Tongue (tissue), 3 donors: ENCODE measurements at places on chromosomes 11 and 22. TPM values are rescaled to one million over a fixed set of nuclear protein-coding genes. Genes with fewer than 3 reads are reported as not detected.

DNA sequence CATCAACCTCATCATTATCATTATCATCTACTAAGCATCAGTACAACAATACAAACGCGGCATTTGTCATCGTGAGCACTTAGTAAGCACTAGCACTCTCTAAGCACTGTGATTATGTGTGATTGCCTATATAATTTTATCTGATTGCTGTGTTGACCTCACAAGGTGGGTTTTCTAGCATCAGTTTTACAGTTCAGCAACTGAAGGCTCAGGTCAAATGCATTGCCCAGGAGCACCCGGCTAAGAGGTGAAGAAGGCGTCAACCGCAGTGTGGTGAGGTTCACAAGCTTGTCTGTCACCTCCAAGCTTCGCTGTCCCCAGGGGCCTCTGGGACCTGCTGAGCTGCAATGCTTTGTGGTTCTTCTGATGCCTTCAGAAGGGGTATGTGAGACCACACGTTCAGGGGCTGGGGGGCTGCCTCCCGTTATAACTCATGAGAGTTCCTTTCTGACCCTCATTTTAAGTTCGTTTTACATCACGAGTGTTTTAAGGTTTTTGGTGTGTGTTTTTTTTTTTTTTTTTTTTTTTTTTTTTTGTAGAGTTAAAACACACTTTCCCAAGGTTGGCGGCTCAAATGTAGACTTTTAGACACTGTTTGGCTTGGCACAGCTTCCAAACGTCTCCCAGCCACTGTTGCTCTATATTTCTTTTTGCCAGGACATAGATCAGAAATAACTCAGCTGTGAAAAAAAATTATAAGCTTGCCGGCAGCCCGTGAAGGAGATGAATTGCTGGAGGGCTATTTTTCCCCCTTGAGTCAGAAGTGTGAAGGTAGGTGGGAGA, 33.8 kb upstream of the SCUBE1 start:
- peak; percentile 62 for DNase-seq

DNA sequence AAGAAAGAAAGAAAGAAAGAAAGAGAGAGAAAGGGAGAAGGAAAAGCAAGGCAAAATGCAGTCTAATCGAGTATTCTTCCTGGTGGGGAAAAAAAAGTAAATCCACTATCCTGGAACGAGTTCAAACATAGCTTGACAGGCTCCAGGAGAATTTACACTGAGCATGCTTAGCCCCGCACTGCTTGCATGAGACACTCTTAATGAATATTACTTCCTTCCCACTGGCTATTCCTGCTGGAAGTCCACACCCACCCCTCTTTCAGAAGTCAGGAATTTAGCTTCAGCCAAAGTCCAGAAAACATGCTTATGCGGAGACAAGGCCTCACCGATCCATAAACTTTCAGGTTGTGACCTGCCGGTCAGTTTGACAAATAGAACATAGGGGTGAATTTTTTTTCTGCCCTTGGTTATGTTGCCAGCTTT, 251.8 kb upstream of the BLID start:
- DNase-seq, result peak; percentile 92

DNA sequence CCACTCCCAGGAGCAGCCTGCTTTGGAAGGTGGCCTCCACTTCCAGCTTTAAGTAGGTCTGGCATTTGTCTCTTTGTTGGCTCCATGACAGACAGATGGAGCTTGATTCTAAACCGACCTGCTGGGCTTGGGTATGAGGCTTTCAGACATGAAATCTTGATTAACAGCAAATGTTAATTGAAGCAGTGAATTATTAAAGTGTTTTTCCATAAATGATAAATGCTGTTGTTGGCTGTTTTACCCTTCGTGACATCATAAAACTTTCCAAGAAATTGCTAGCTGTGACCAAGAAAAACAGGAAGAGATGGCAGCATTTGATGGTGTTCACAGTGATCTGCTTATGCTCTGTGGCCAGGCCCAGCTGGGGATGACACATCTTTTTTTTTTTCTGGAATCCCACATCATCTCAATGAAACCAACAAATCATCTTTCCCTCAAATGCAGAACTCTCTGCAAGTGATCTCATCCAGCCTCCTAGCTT, 66.1 kb downstream of the RBMXL2 start:
- DNase-seq, result peak; percentile 38

DNA sequence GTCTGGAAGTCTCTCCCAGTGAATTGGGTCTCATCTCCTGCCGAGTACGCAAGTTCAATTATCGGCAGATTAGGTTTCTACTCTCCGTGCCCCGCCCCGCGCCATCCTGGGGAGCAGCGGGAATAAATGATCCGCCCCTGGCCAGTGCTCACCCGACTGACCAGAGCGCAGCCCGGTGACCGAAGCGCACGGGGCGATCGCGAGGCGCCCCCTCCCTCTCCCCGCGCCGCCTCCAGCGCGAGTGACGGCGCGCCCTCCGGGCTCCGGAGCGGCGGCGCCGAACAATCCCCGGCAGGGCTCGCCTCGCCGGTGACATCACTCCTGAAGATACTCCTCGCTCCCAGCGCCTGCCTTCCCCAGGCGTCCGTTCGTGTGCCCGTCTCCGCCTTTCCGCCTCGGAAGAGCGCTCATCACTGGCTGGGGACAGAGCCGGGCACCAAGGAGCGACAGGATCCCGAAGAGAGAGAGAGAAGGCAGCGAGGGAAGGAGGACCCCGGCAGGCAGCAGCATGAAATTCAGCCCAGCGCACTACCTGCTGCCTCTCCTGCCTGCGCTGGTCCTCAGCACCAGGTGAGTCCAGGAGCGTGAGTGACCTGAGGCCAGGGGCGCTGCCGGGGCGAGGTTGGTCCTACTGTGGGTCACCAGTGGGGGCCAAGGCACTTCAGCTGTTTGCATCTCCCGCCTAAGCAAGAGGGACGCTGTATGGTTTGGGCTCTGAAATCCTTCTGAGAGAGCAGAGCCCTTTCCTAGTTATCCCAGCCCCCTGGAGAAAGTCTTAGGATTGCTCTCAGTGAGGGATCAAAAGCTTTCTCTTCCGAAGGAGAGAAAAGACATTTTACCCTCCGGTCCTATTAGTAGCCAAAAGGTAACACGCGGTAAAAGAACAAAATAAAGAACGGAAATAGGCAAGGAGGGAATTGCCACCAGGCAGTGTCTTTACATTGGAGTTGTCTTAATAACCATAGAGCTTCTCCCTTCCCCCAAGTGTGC, at the start of gene LUZP2:
TSS of gene LUZP2 (plus strand) at position 318 of the 990 bp plus-strand sequence.
- peak; percentile 80 for DNase-seq

- DNase-seq, result no peak
These were observed 34.5 kb upstream of the BLID start for GRCh38 chr11:122150216-122151124.

DNA sequence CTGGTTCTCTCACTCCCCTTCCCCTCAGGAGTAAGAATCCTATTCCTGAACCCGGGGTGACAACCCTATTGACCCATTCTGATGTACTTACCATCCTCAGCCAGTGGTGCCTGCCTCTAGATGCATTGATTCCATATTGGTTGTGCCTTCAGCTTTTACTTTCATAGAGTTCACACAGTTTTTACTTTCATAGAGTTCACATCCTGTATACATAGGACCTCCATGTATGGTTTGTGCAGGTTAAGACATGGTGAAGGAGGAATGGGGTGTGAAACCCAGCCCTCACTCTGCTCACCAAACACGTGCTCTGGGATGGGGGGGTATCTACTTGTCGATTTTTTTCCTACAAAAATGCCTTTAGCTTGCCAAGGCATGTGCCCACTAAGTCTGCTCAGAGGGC, 105.6 kb upstream of the TBCEL start:
- DNase-seq, result no peak

- DNase-seq, result no peak
These were observed 79.0 kb downstream of the APIP start for GRCh38 chr11:34836958-34837856.

DNA sequence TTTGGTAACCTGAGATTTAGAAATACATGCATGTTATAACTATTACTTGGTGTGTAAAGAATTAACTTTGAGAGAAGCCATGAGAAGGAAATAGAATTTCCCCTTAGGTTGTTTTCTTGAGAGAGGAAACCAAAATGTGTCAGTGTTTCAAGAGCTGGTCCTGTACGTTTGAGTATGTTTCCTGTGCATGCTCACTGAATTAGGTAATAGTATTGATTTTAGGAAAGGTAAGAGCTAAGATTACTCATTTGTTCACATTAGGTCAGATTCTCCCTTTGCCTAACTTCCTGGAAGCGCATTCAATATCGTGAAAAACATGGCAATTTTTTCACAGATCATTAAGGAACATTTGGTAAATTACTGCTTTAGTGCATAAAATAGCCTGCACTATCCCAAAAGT, 49.3 kb upstream of the RDX start:
- DNase-seq, result no peak

Gene ROM1
- total RNA-seq, result 0.72 TPM

DNA sequence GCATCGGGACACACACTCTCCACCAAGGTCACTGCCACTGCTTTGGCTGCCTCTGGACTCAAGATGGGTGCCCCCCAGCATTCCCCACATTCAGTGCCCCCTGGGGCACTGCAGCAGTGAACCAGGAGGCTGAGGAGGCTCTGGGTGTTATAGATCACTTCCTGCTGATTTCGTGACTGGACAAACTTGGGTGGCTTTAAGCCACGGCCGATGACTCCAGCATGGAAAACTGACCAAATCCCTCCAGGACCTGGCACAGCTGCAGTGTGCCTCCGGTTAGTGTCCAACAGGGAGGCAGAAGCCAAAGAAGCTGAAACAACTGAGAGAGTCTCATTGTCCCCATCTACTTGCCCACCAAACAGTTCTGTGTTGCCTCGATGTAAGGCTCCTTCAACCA, 1.2 kb upstream of the GANAB start:
- DNase-seq, result no peak

Gene SCN3B
- total RNA-seq, result 18.5 TPM

DNA sequence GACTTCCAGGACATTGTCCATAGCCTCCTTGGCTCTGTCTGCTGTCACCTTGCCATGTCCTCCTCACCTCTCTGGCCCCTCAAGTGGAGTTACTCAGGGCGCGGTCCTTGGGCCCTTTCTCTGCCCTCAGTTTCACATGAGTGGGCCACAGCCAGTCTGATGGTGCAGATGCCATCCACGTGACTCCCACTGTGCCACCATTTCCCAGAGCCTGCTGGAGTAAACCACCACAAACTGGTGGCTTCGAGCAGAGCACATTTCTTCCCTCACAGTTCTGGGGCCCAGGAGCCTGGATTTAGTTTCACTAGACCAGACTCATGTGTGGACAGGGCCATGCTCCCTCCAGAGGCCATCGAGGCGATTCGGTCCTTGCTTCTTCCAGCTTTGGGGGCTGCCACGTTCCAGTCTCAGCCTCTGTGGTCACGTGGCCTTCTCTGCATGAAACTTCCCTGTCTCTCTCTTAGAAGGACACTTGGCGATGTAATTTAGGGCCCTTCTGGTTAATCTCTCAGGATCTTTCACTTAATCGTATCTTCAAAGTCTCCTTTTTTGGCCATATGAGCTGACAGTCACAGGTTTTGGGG, 14.6 kb downstream of the SMARCB1 start:
- DNase-seq, result no peak

- DNase-seq, result peak; percentile 35
These were observed 3.0 kb downstream of the INSC start for GRCh38 chr11:15117751-15118150.

Gene TOB2
- 46.2 TPM for total RNA-seq
